ENCODE measurements at places on chromosomes 6 and 20.

- DNase-seq = no peak
These were observed 192.4 kb upstream of the MYLIP start for GRCh38 chr6:15936503-15936902.

DNA sequence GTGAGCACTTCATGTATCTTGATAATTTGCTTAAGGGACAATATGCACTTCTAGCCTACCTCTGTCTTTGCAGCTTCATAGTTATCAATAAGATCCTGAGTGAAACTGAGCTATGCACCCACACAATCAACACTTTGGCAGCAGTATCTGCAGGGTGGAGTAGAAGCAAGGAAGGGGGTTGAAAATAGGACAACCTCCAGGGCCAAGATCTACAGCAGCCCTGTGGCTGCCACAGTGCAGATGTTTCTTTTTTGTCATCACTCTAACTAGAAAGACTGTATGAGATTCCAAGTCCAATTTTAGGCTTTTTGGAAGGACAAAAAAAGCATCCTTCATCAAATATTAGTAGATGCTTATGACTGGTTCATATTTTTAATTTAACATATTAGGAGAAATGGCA, 336.1 kb upstream of the CITED2 start:
- DNase-seq = no peak

GRCh38 chr6:18904681-18905080, 517.5 kb downstream of the RNF144B start:
- DNase-seq = no peak

- no peak for DNase-seq
These were observed 237.5 kb downstream of the CD83 start for GRCh38 chr6:14354919-14355572.

- DNase-seq = no peak
These were observed 86.5 kb downstream of the CRYBG1 start for GRCh38 chr6:106446983-106447382.

DNA sequence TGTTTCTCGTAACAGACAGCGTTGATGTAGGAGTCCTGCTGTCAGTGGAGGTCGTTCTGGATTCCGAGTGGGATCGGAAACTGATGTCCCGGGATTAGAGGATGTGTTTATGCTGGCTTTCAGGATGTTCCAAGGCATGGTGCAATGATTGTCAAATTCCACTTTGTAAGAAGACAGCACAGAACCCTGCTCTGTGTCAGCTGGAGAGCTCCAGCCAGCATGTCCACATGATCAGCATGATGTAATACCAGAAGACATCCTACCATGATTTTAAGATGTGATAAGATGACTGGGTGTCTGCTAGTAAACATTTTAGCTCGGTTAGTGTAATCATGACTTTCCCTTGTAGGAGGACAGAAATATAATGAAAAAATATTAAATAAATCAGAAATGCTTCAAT, 20.3 kb downstream of the ENPP1 start:
- no peak for DNase-seq

DNA sequence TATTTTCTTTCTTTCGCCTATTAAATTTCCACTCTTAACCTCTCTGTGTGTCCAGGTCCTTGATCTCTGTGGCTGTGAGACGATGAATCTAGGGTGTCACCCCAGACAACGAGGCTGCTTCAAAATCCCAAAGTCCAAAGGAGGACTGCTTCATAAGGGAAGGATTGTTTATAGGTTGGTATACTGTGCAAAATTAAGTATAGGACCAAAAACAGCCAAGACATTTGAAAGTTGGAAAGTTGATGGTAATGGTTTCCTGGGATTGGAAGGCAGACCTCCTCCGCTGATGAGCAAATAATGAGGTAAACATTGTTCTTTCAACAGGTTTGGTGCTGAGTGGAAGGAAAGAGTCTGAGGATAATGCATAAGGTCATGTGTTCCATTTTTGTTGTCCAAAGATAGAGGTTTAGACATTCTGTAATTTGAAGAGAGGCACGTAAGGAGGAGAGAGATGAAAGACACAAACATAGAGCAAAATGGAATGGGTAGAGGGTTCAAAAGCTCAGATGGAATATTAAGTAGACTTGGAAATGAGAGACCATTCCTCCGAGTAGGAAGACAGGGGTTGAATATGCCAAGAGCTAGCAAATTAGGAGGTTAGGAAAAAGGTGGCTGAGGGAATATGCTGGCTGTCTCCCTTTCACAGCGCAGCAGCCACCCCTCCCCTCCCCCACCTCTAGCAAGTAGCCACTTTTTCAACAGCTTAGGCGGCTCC, 24.8 kb downstream of the ZNF311 start:
- DNase-seq = no peak

- no peak for DNase-seq
These were observed 163.1 kb downstream of the IBTK start for GRCh38 chr6:82084324-82084920.

DNA sequence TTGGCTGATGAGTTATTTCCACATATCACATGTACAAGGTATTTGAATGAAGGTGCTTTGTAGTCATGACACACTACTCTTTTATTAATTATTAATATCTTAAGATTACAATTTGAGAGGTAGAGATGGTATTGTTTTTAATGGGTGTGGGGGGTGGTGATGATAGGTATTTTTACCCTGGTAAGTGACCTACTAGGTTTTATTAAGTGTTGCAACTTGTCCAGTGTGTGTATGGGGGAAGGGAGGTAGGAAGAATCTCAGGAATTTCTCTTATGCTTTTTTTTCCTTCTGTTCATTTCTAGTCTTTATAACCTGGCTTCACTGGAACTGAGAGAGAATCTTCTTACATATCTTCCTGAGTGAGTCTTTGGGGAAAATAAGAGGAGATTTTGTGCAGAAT, 101.4 kb downstream of the LRRC1 start:
- no peak for DNase-seq

- no peak for DNase-seq
These were observed 8.2 kb upstream of the HRH3 start for GRCh38 chr20:62227977-62228958.

GRCh38 chr6:55319961-55320695, 7.1 kb upstream of the GFRAL start:
- no peak for DNase-seq

DNA sequence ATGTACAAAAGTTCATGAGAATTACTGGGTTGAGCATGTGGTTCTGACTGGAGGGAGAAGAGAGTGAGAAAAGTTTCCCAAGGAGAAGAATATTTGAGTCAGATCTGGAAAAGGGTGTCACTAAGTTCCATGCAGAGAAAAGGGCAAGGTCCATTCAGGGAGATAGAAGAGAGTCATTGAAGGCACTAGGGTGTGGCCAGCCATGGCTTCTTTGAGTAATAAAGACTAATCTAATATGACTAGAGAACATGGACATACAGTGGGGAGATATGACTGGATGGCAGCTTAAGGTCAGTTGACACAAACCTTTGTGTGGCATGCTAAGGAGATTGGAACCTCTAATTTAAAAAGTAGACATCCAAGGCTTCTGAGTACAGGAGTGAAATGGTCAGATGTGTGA, 10.7 kb upstream of the SLC17A4 start:
- DNase-seq = no peak

GRCh38 chr20:49938173-49939163, 2.3 kb downstream of the RNF114 start:
- DNase-seq = no peak

GRCh38 chr6:132715204-132715603, 1.3 kb upstream of the VNN1 start:
- no peak for DNase-seq

- DNase-seq = no peak
These were observed 12.5 kb downstream of the UTRN start for GRCh38 chr6:144297511-144298100.

GRCh38 chr6:22801831-22802230, 232.5 kb downstream of the HDGFL1 start:
- no peak for DNase-seq
